Activated T-cell treated with anti-CD3 and anti-CD28 coated beads for 1 hour (primary cell): ENCODE measurements at places on chromosomes 6 and 20.

- peak; percentile 49 for DNase-seq
These were observed 30.4 kb downstream of the KCNQ2 start for GRCh38 chr20:63442100-63442493.

- no peak for DNase-seq
These were observed 77.5 kb upstream of the POPDC3 start for GRCh38 chr6:105257340-105257739.

DNA sequence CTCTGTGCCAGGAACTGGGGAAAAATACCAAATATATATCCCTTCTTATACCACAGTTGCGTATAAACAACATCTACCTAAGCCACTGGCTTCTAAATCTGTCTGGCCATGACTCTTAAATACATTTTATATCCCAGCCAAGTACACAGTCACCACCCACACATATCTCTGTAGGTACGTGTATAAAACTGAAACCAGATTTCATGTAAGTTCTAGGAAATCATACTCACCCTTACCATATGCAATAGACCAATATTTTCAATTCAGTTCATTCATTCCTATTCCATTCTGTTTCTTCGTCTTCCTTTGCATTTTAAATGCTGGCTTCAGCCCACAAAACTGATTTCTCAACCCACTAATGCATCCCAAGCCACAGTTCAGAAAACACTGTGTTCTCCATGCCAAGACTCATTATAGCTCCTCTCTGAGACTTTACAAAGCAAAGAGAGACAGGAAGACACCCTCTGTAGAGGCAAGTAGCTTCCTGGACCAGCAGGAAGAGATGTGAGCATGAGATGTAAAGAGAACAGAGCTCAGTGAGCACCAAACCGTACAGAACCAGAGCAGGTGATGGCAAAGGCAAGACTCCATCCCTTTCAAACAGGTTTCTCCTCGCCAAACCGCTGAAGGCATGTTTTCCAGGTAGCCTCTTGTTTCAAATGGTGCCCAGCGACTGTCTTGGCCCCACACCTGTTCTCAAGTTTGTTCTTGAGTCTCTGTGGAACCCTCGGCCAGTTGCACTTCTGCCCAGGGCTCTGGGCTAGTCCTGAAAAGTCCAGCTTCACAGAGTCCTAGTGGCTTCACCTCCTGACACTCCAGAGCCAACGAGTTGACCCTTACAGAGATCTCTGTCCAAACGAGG is 18.7 kb downstream of the FAM50B start:
- no peak for DNase-seq

DNA sequence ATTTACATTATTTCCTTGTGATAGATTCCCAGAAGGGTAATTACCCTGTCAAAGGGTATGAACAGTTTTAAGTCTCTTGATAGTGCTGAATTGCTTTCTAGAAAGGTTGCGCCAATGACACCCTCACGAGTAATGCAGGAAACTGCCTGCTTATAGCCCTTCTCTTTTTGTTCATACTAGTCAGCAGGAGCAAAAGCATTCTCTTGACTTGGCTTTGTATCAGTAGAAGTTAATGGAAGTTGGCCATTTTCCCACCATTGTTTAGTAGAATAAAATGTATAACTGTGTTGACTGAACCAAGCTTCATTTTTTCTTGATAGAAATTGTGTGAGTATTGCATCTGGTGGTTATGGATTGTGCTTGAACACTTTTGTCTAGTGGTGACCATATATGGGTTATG is 100.1 kb downstream of the FARS2 start:
- no peak for DNase-seq

DNA sequence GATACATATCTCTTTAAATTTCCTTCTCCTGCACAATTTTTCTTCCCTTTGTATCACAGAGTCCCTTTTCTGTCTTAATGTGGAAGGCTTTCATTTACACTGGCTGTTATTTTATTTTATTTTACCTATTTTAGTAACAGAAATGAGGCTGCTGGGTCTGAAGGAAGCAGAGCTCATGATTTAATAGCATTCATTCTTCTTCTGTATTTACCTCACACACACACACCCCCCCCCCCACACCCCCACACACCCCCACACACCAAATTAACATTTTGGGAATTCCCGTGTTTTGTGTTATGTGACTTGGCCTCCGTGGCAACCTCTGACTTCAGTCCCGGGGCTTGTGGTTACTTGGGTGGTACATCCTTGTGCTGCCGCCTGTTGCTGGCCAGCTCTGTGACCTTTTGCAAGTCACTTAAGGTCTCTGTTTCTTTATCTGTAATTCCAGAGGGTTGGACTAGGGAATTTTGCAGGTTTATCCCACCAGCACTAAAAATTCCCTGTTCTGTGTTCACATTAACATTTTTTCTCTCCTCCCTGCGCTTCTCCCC is 108.8 kb downstream of the TIAM2 start:
- DNase-seq, result no peak

- no peak for DNase-seq
These were observed 184.2 kb downstream of the CDH4 start for GRCh38 chr20:61436283-61436666.

DNA sequence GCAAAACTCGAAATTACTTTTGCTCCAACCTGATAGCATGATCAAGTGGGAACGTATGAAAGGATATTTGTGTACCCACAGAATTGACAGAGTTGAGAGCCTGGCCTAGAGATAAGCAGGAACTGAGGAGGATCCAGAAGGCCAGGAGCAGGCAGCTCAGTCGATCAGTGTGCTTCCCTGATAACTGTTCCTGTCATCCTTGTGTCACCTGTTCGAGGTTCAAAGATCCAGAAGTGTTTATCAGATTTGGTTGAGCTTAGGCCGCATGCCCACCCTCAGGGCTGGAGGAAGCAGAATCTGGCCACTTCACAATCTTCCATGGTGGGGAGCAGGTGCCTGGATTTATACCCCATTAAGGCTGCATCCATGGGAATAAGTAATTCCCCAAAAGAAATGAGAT is 124.8 kb downstream of the QRSL1 start:
- no peak for DNase-seq

GRCh38 chr6:38871741-38872568 is 156.8 kb downstream of the DNAH8 start:
- DNase-seq, result peak; percentile 33

- DNase-seq, result no peak
These were observed 117.1 kb upstream of the PTPRT start for GRCh38 chr20:43306837-43307236.

DNA sequence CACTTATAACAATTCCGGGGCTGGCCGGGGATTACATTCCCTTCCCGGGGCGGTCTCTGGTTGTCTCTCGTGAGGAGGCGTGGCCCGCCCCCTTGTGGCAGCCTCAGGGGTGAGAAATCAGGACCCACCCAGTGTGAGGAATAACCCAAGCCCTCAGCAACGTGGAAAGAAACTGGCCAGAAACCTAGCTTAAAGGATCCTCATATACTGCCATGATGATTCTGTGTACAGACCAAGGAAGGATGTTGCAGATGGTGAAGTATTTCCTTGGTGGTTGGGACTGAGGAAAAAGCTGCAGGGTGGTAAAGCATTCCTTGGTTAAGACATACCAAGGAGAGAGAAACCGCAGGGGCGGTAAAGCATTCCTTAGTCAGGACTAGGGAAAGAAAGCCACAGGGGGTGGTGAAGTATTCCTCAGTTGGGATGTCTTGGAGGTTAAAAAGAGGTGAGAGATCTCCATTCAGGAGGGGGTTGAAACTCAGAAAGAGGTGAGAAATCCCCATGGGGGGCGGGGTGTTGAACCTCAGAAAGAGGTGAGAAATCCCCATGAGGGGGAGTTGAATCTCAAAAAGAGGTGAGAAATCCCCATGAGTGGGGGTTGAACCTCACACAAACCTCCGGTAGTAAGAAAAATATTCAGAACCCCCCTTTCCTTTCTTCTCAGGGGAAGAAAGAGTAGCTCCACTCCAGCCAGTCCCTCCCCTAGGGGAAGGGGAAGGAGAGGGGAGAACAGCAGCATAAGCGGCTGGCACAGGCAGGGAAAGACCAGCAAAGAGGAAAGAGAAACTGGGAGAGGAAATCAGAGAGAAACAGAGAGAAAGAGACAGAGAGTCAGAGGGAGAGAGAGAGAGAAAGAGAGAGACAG is 238.1 kb downstream of the RNGTT start:
- DNase-seq, result no peak

GRCh38 chr20:40754339-40754943 is 65.4 kb upstream of the MAFB start:
- DNase-seq, result no peak

GRCh38 chr6:22383016-22383415 is 86.2 kb upstream of the PRL start:
- no peak for DNase-seq

DNA sequence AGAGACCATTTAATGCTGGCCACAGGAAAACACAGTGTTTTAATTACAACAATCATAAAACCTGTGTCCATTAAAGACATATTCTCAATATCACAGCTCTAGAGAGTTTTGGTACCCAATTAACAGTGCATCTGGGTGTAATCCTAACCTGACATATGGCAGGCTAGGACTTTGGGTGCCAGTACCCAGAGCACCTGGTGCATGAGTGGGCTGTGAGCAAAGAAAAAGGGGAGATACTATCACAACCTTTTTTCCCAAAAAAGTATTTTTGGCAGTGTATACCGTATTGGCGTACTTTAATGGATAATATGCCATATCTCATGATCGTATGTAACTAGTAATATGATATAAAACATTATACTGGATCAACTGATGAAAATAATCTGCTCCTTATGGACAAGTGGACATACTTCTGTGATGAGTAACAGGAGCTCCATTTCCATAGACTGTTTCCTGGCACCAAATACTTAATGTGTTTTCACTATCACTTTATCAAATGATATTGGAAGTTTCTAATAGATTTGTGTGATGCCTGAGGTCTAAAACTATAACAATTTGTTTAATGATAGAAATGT is 91.7 kb downstream of the COL19A1 start:
- DNase-seq, result no peak

DNA sequence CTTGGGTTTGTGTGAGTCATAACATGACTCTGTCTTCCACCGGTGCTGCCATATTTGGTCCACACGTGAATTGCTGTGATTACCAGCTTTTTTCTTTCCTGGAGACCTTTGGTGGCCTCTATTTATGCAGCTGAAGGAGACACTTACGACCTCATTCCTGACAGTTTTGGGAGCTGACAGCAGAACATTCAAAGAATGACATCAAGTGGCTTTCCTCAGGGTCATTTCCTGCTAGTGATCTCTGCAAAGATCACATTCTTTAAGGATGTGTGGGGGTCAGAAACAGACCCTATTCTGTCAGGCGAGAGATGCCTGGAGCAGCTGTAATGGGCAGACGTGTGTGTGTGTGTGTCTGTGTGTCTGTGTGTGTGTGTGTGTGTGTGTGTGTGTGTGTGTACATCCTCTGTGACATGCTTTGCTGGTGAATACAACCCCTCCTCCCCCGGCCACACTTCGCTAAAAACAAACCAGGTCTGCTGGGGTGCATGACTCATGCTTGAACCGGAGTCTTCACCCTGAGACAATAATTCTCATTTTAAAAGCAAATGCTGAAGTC is 115.6 kb downstream of the TMEM170B start:
- DNase-seq, result peak; percentile 19
